AG04450 (cell line): ENCODE measurements at places on chromosomes 12 and 14.

DNA sequence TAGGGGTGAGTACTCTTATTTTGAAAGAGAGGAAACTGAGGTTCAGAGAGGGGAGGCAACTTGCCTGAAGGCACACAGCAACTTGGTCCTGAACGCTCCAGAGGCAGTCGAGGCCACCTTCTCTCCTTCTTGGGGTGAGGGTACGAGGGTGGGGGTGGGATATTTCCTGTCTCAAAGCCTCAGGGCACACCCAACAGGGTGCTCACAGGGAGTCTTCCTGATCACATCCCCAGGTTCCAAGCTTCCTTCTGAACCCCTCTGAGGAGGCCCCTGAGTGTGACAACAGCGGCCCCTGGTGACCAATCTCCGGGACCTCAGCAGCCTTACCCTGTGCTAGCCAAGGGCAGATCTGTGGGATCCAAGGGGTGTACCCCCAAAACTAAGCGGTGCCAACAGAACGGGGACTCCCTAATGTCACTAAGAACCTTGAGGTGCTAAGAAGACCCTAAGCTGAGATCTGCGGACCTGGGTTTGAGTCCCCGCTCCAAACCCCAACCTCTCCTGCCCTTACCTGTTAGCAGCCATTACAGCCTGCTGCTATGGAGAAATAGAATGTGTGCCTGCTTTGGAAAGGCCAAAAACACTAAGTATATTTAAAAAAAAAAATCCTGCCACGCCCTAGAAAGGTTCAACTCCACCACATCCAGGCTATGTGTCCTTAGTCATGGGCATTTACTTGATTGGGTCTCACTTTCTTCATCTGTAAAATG is 57.9 kb downstream of the TRPV4 start:
- peak; percentile 30 for DNase-seq

DNA sequence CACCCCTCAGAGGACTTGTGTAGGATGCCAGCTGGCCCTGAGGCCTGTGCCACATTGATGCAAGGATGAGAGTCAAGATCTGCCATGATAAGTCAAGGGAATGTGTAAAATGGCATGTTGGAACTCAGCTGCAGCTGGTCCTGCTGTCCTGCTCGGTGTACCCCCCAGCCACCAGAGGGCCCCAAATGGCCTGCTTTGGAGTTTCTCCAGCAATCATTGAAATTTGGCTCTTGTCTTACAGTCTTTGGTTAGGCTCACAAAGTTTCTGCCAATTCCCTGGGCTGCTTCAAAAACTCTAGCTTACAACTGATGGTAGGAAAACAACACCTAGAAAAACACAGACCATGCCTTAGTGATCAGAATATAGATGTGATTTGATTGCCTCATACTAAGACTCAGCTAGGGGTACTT is 76.8 kb downstream of the HSD17B6 start:
- no peak for DNase-seq

DNA sequence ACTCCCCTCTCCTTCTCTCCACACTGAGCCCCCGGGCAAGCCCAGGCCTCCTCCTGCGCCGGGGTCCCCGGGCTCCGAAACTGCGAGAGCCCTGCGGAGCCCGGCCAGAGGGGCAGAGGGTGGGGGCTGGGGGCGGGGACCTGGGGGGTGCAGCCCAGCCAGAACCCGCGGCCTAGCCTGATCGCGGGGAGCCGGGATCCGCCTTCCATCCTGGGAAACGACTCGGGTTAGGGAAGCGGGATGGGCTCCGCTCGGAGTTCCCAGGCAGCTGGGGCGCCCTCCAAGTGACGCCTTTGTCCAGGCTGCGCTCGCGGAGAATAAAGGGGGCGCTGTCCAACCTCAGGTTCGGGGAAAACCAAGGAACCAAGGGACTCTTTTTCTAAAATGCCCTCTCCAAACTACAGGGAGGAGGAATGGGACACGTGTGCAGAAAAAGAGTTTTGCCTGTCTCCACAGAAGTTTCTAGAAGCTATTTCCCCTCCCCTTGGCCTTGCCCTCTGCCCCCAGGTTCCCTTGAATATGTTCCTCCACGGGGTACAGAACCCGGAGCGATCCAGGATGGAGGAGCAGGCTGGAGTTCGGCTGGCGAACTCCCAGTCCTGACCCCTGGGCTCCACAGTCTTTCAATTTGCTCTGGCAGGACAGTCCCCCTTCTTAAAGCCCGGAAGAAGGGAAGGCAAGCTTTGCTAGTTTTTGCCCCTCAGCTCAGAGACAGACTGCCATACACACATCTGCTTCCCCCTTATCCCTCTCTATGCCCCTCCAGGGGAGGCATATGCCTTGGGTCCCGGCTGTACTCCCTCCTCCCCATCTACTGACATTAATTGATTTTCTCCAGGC is 13.9 kb downstream of the NKX2-1 start:
- no peak for DNase-seq

GRCh38 chr12:42235426-42235825 is 2.6 kb downstream of the YAF2 start:
- DNase-seq, result no peak

DNA sequence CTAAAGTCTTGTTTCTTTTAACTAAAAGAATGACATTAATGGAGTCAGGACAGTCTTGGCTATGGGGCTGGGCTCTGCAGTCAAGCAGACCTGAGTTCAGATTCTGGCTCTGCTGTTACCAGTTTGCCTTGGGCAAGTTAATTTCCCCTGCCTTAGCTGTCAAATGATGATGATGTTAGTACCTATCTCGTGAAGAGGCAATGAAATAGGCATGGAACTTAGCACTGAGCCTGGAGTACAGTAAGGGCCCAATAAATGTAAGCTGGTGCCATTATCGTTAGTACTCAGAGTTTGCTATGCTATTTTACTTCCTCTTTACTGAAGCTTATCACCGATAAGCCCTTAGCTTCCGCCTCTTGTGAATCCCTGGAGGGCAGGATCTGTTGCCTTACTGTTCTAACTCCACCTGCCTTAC is 8.5 kb downstream of the FBXW8 start:
- DNase-seq, result no peak

- DNase-seq, result no peak
Observed at GRCh38 chr12:40154381-40154780, 48.5 kb upstream of the SLC2A13 start.

- DNase-seq, result no peak
Observed at GRCh38 chr14:99531251-99532096, 50.3 kb downstream of the CCNK start.

DNA sequence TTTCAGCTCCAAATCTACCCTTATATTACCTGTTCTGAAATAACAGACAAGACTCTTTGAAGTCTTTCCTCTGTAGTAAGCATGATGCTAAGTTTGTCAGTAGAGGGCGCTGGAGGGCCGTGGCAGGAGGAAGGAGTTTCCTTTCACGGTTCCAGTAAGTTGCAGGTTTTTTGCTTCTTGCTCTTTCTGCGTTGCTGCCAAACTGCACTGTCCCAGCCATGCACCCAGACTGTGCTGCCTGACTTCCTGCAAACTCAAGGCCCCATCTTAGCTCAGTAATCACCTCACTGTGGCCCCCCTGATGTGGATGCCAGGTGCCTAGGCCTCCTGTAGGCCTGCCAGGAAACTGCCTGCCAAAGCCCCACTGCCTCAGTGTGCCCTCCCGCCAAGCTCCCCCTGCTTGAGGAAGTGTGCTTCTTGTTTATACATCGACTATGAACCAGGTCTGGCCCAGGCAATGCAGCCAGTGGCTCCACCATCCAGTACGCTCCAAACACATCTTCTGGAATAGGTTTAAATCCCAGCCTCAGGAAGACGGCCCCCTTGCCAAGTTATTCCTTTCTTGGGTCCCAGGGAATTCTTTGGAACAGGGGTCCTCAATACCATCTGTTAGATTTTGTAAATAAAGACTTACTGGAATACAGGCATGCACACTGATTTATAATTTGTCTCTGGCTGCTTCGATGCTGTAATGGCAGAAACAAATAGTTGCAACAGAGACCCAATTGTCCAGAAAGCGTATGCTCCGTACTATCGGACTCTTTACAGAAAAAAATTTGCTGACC is 193.7 kb upstream of the LRIG3 start:
- peak; percentile 69 for DNase-seq

GRCh38 chr14:58327019-58327418 is 28.7 kb downstream of the ARID4A start:
- no peak for DNase-seq

DNA sequence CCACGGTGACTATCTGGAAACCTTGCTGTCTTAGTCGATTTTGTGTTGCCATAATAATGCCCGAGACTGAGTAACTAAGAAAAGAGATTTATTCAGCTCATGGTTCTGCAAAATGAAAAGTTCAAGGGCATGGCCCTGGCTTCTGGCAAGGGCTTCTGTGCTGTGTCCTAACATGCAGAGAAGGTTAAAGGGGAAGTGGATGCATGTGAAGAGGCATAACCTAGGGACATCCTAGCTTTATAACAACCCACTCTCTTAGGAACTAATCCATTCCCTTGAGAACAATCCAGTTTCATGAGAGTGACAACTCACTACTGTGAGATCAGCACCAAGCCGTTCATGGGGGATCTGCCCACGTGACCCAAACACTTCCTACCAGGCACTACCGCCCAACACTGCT is 11.5 kb downstream of the FLVCR2 start:
- no peak for DNase-seq

GRCh38 chr12:93624595-93625294 is 52.3 kb downstream of the SOCS2 start:
- DNase-seq, result peak; percentile 83

GRCh38 chr12:58588770-58589169 is 331.5 kb downstream of the LRIG3 start:
- no peak for DNase-seq

DNA sequence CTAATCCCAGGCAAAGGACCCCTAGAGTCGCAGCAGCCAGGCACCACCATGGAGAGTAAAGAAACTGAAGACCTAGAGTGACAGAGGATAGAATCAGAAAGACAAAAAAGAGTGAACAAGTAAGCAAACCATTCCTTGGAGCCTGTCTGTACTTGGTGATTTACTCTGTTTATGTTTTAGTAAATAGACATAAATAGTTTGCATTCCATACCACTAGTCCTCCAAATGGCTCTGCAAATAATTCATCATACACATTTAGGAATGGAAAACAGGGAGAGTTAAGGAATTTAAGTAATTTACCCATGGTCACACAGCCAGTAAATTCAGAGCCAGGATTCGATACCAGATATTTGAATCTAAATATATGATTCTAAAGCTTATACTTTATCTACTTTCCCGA is 2.8 kb downstream of the OLR1 start:
- DNase-seq, result peak; percentile 62

- no peak for DNase-seq
Observed at GRCh38 chr14:57346741-57347140, 43.6 kb upstream of the NAA30 start.

- DNase-seq, result no peak
Observed at GRCh38 chr14:64879635-64880220, at the start of gene SPTB. Gene SPTB, minus strand, starts transcription at chr14:64879907. Its CDS starts 56,813 bp downstream, at chr14:64823094.

DNA sequence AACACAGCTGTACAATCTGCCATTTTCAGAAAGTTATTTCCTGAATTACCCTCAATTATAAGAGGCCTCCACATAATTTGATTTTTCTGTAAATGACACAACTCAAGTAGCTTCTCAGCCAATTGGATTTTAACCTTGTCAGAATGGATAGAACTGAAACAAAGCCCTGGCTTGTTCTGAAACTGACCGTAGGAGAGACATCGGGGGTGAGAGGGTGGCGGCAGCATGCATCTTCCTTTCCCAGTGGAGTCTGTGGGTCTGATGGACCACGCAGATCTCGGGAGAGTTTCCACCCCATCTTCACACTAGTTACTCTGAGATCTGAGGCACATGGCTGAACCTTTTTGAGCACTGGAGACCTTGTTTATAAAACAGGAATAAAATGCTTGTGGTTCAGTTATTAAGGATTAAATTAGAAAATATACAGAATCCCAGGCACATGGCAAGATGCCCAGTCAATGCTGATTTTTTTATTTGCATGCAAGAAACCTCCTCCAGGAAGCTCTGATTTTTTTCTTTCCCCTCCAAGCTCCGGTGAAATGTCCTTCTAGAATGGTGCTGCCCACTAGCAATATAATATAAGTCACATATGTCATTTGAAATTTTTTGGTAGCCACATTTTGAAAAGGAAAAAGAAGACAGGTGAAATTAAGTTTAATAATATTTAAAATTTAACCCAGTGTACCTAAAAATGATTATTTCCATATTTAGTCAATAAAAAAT is 153.9 kb downstream of the CHST11 start:
- DNase-seq, result no peak

- no peak for DNase-seq
Observed at GRCh38 chr14:105060751-105061427, 4.3 kb downstream of the GPR132 start.

- DNase-seq, result no peak
Observed at GRCh38 chr14:85590784-85591183, 60.8 kb downstream of the FLRT2 start.

DNA sequence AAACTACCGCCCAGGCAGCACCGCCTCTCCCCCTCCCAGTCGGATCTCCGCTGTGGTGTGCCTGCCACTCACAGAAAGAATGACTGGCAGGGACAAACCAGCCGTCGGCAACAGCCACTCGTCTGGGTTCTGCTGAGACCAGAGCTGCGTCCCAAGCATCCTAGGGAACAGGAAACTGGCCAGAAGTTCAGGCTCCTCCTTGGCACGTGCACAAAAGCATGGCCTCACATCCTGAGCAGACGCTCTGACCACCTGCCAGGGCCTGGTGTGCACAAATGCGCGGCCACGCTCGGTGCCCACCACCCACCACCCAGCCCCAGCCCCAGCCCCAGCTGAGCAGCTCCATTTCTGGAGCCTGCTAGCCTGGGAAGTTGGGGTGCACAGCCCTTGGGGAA is 214.8 kb downstream of the DPF3 start:
- DNase-seq, result no peak

DNA sequence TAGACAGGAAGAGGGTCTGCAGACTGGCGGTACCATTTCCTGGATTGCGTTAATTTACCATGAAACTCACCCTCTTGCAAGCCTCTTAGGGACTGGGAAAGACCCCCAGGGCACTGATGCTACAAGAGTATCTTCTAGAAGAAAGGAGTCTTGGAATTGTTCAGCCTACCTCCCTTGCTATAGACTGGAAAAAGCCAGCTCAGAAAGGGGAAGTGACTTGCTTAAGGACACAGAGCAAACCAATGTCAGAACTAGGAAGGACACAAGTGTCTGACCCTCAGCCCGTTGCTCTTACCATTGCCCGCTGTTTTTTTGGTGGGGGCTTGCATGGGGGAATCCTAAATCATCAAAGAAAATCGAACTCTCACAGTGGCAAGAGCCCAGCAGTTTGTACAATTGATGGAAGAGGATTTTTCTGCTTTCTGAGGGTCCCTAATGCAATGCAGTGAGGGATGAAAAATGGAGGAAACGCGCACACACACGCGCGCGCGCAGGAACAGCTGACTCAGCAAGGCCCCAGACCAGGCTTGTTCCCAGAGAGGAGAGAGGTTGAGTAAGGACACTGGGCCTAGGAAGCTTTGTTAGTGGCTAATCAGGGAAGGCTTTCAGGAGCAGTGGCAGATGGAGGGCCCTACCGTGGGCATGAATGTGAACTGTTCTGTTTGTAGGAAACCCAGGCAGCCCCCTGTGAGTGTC is 50.9 kb downstream of the RIN3 start:
- no peak for DNase-seq

DNA sequence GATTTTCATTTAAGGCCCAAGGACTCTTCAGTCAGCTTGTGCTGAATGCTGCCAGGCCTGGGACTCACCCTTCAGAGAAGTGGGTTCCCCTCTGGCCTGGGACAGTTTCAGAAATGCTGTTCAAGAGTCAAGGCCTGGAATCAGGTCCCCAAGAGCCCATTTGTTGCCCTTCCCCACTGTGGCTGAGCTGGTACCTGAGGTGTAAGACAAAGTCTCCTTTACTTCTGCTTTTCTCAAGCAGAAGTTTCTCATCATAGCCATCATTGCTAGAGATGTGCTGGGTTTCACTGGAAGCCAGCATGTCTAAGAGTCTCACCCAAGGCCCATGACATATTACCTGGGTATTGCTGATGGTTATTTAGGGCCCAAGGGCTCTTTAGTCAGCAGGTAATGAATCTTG is 8.9 kb downstream of the FANCM start:
- DNase-seq, result no peak
